Activated naive CD8-positive, alpha-beta T cell treated with anti-CD3 and anti-CD28 coated beads, Interleukin-2, amount 50 U/mL, for 24 hours (primary cell): ENCODE measurements at places on chromosomes 5 and 9.
A peak's percentile ranks its signal among the peaks of the same experiment; 100 is the strongest.

- DNase-seq, result no peak
Measured at GRCh38 chr9:82891321-82891720, 171.6 kb downstream of the RASEF start.

- DNase-seq, result peak; percentile 74
Measured at GRCh38 chr5:458547-459353, 15.8 kb downstream of the EXOC3 start.

GRCh38 chr5:151881621-151882225 lies 42.9 kb downstream of the GLRA1 start:
- no peak for DNase-seq

- DNase-seq, result no peak
Measured at GRCh38 chr5:141560725-141561483, 57.9 kb downstream of the DIAPH1 start.

GRCh38 chr5:110735556-110735955 lies 3.3 kb upstream of the SLC25A46 start:
- DNase-seq, result no peak

DNA sequence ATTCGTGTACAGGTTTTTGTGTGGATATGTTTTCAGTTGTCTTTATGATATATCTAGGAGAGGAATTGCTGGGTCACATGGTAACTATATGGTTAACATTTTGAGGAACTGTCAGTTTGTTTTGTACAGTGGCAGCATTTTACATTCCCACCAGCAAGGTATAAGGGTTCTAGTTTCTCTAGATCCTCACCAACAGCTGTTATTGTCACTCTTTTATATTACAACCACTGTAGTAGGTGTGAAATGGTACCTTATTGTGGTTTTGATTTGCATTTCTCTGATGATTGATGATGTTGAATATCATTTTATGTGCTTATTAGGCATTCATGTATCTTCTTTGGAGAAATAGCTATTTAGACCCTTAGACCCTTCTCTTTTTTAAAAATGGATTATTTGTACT lies 82.9 kb downstream of the CCDC171 start:
- DNase-seq, result no peak

- peak; percentile 74 for DNase-seq
Measured at GRCh38 chr5:179806250-179807048, at the start of gene MGAT4B. Gene MGAT4B (minus strand): TSS chr5:179806866. CDS start chr5:179806583, 283 bp downstream.

GRCh38 chr5:18745042-18745987 lies 1111.1 kb downstream of the TAF11L14 start:
- no peak for DNase-seq

DNA sequence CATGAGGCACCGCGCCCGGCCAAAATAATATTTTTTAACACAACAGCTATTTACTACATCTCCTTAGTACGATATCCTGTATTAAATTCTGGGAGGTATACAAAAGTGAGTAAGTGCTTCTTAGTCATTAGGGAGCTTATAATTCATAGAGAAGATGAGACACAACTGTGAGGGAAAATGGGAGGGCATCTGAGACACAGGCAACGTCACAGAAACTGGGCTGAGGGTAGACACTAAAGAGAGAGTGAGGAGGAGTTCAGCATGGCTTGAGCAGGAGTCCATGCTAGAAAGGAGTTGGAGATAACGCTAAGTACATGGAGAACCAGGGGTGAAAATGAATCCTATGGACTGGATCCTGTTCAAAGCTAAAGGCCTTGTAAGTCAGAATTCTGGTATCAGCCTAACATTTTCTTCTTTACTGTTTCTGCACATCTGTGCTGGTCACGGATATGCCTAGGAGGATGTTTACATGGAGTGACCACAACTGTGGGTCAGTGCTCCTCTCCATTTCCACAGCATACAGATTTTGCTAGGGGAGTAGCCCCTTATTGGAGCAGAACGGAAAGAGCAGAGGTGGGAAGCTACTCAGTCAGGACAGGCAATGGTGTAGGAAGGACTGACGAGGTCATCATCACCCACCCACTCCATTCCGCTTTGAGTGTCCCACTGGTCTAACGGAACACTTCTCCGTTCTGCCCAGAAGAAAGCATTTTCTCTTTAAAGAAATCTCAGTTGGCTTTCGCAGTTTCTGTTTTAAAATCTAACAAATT lies 310.4 kb upstream of the EFNA5 start:
- DNase-seq, result no peak

DNA sequence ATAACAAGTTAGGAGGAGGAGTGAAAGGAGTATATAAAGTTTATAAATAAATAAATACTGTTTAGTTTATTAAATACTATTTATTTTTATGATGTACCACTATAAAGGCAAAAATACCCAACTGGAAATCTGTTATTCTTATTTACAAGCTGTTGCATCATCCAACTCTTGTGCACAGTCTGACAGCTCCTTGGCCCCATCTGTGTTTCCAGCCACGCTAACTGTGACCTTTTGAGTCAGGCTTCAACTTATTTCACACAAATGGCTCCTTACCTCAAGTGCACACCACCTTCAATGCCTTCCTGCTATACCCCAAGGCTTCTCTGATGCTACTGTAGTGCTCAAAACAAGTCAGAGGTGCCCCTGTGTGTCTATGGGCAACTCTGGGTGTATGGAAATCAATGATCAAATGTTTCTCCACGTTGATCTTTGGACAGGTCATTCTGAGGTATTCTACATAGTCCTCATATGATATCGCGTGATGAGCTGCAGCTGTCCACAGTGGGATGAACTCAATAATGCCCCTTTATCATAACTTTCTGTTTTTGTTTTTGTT lies 303.2 kb upstream of the GRAMD2B start:
- no peak for DNase-seq

DNA sequence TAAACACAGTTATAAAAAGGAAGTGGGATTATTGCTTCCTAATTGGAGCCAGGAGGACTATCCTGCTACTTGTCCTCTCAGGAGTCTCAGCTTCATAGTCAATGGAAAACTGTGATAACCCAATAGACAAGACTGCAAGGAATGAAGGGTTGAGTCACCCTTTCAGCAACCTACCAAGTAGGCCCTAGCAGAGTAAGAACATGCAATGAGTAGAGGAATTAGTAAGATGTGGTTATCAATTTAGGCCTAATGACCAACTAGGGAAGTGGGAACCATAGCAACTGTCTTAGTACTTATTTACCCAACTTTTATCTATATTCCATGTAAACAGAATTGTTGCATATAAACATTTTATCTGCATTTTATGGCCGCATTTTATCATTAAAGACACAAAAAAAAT lies 310.1 kb downstream of the RFX3 start:
- no peak for DNase-seq

- DNase-seq, result no peak
Measured at GRCh38 chr5:177041936-177042335, 19.4 kb downstream of the ZNF346 start.
